ENCODE measurements at places on chromosomes 1 and 21.

- DNase-seq: no peak
These were observed 10.4 kb downstream of the JUN start for GRCh38 chr1:58773406-58773840.

DNA sequence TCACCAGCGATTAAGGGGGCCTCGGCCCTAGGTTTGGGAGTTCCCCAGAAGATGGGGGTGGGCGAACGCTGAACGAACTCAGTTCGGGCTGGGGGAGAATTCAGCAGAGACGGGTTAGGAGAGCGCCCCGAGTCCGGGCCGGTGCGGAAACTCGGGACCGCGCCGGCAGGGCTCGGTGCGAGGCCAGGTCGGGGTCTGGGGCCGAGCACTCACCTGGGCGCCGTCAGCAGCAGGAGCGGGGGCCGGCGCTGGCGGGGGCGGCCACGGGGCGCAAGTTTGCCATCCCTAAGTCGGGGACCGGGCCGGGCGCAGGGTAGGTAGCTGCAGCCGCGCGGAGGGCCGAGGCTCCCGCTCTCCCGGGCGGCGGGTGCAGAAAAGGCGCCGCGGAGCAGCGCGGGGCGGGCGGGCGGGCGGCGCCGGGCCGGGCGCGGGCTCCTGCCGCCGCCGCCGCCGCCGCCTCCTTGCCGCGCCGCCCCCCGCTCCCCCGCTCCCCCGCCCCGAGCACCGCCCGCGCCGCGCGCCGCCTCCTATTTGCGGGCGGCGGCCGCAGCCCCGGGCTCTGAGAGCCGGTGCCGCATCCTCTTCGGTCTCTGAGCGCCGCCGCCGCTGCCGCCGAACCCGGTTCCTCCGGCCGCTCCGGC is 349 bp downstream of the ADGRB2 start:
- no peak for DNase-seq

DNA sequence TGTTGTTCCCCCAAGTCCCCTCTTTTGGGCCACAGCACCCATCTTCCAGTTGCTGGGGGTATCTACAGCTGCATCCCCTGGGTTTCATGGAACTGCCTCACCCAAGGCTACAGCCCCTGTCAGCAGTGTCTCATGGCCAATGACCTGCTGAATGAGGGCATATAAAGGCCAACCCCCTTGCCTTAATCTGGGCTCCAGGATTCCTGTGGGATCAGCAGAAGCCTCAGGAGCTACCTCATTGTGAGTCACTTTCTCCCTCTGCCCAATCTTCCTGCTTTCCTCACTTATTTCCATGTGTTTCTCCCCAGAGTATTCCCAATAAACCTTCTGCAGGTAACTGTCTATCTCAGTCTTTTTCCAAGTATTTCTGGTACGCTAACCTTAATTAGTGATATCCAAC is 37.3 kb upstream of the SYT14 start:
- no peak for DNase-seq

- no peak for DNase-seq
These were observed 25.6 kb downstream of the SLC45A1 start for GRCh38 chr1:8343464-8344001.

DNA sequence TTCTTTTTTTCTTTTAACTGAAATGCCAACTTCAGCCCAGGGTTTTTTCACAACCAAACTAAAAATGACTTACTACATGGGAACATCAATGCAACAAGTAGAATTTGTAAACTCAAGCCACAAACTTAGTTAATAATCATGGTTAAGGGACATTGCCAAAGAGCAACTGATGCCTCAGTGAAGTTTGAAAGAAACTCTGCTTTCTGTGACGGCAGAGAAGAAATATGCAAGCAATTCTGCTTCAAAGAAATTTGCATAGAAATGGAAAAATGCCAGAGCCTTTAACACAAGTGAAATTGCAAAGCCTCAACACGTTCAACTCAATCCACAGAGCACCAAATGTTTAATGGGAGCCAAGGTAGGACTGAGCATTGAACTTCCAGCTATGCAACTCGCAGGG is 5.0 kb upstream of the CHD5 start:
- DNase-seq: no peak

DNA sequence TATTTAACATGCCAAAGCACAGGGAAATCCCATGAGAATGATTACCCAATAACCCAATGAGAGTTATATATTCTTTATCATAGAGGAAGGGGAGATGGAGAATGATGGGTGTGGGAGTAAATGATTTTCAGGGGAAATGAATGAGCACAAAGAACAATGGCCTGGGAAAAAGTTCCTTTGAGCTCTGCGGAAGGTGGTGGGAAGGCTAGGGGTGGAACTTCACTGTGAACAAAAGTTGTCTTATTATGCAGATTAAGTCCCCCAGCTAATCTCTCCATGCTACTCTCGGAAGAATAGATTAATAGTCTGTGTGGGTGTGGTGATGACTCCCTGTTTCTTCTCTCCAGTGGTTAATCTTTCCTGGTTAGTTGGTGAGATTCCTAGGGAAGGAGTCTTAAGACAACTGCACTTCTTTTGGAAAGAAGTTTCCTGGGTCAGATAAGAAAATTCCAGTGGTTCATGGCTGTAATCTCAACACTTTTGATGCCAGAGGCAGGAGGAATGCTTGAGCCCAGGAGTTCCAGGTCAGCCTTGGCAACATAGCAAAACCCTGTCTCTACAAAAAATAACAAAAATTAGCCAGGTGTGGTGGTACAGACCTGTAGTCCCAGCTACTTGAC is 71.6 kb downstream of the DNTTIP2 start:
- DNase-seq: no peak

- no peak for DNase-seq
These were observed 54.2 kb upstream of the DNAJC6 start for GRCh38 chr1:65255035-65255655.

GRCh38 chr1:184823080-184823479 is 68.4 kb upstream of the EDEM3 start:
- no peak for DNase-seq

GRCh38 chr1:2787163-2787911 is 14.2 kb downstream of the TTC34 start:
- DNase-seq: no peak

- DNase-seq: no peak
These were observed 390.4 kb upstream of the ADGRL2 start for GRCh38 chr1:81410351-81410750.

GRCh38 chr1:238293075-238293474 is 402.4 kb upstream of the ZP4 start:
- no peak for DNase-seq

DNA sequence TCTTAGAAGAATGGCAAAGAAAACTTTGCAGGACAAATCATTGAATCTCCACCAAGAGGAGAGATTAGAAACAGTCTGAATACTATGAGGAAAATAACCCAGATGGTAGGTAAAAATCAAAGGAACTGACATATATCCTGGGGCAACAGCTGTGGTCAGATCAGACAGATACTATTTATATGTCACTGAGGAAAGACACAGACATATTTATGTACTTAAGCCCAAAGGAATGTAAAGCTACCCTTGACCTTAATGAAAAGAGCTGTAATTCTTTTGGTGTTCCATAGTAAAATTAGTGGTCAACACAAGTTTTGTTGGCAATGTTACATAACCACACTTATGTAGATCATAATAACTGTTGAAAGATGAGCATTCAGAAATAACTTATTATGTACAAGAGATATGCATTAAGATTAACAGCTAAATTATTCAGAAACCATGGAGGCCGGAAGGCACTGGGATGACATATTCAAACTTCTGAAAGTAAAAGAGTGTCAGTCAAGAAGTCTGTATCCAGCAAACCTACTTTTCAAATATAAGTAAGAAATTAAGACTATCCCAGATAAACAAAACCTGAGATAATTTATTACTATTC is 166.1 kb upstream of the SAMSN1 start:
- no peak for DNase-seq

GRCh38 chr1:115331558-115332331 is 6.3 kb downstream of the NGF start:
- DNase-seq: no peak

DNA sequence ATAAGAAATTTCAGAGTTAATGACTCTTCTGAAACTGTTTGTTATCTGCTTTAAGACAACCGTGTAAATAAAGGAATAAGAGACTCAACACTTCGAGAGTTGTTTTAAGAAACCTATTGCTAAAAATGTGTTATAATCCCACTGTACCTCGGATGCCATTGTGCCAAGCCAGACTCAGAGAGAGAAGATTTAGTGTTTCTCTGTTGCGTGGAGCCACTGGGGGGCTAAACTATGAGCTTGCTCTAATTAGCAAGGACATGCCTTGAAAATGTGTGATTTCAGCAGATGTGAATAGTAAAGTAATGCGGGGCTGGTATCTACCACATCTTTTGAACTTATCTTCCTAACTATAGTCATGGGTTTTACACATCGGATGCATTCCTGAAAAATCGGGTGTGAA is 56.2 kb upstream of the TARBP1 start:
- DNase-seq: no peak

DNA sequence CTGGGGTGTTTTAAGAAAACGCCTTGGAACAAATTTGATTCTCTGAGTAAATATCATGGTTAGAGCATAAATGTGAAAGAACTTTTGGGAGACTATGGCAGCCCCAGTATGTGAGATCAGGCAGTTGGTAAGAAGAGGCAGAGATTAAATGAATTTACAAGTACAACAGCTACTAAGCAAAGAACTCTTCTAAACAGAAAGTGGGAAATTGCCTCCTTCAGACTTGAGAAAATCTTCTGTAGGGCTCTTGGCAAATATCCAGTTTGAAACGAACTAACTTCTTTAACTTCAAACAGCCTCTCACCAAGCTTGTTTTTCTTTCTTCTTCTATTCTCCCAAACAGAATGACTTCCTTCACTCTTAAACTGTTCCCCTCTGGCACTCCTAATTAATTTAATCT is 337.7 kb downstream of the SIPA1L2 start:
- DNase-seq: no peak

- no peak for DNase-seq
These were observed 68.7 kb downstream of the TRIM11 start for GRCh38 chr1:228337711-228338520.

DNA sequence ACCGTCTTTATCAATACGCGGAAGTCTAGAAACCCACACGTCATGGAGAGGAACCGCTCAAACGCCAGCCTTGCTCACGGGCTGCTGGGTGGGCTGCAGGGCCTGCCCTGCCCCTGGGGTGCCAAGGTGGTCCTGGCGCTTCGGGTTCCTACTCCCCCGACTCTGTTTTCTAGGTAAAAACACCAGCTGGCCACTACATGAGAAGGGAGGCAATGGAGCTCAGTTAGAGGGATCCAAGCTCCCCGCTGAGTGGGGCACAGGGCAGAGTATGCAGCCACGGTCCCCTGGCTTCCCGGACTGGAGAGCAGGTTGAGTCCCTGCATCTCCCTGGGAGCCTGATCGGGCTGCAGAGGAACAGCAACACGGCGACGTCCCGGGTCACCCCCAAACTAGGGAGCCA is 41.2 kb upstream of the RIPK4 start:
- no peak for DNase-seq

DNA sequence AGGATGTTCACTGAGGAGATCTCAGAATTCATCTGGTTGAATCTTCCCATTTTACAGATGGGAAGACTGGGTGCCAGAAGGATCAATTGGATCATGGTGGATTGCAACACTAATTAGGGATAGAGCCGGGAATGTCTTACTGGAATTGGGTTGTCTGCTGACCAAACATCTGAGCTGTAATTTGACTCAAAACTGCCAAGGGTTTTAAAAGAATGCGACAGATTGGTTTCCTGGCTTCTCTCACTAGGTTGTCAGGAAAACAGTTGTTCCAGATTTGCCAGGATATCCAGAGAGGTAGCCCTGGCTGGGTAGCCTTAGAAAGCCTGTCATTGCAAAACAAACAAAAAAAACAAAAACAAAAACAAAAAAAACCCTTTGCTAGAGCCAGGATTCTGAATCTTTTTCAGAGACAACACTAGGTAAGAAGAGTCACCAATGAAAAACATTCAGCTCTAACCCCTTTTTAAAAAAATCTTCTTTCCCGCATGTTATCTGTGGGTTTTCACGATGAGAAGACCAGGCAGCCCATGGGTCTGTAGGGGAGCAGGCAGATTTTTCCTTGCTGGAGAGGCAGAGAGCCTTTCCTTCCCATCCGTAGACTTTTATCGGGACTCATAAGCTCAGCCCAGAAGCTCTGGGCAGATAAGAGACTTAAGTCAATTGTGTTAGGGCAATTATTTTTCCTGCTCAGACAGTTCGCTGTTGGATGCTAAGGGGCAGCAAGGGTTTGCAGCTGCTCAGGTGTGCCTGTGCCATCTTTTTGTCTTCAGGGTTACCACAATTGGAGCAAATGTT is 418.9 kb downstream of the PRDM2 start:
- no peak for DNase-seq

DNA sequence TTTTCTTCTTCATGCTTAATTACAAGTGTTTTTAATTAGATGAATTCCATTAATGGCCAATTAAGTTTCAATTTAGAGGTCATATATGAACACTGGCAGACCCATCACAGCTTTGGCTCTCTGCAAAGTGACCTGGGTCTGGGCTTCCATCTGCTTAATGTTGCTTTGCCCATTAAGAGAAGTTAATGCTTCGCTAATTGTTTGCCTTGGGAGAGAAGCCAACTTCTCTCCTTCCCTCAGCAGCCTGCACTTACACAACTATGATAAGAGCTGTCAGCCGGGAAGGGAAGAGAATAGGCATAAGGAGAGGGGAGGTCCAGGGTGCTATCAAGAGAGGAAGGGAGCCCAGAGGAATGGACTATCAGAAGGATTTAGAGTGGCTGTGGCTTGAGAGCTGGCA is 29.0 kb upstream of the CCDC190 start:
- no peak for DNase-seq

GRCh38 chr1:248884632-248885295 is 21.3 kb upstream of the PGBD2 start:
- no peak for DNase-seq

GRCh38 chr1:53725238-53725689 is 13.7 kb downstream of the GLIS1 start:
- no peak for DNase-seq

Measured in stimulated activated CD8-positive, alpha-beta memory T cell treated with anti-CD3 and anti-CD28 coated beads, Interleukin-7, amount 100 ng/mL, for 24 hours (primary cell).